ENCODE measurements at places on chromosomes 1 and 21. TPM values are rescaled to one million over a fixed set of nuclear protein-coding genes. Genes with fewer than 3 reads are reported as not detected.

- H3K4me3 ChIP-seq = no peak overlapping the region
- H3K27ac ChIP-seq = no peak overlapping the region
- peaks cover 2% of the 10 kb centered on the region for H3K27me3 ChIP-seq
- peaks cover 1% of the 10 kb centered on the region for H3K4me1 ChIP-seq
- DNase-seq = peak; percentile 72
Observed at GRCh38 chr21:45392573-45392971, 12.4 kb upstream of the COL18A1 start.

DNA sequence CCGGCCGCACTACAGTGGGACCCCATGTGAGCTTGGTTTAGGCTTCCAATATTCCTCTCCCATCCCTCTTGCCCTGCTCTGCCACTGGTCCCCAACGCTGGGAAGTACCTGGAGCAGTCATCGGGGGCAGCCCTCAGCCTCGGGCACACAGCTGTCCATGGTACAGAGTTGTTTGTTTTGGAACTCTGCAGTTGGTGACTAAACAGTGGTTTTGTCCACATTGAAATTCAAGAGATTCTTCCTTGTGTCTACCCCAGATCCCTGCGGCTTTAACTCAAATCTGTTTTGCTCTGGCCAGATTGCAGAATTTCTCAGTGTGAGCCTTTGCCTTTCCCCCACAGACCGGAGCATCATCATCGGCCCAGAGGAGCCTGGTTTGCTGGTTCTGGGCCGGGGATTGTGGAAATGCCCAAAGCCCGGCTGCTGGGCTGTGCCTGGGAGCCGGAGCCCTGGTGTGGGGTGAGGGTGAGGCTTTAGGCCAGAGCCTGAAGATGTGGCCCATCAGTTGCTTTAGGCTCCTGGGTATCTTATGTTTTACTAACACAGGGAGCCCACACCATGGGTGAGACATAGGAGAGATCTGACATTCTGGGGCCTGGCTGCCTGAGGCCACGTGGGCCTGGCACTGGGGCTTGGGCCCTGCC, 93.2 kb downstream of the ARHGEF10L start:
- H3K27ac ChIP-seq = peak overlapping the region; percentile 92
- H3K4me1 ChIP-seq = peaks cover 63% of the 10 kb centered on the region
- no peak overlapping the region for H3K4me3 ChIP-seq
- DNase-seq = no peak
- peaks cover 32% of the 10 kb centered on the region for H3K36me3 ChIP-seq
- no peaks in the 10 kb centered on the region for H3K27me3 ChIP-seq

DNA sequence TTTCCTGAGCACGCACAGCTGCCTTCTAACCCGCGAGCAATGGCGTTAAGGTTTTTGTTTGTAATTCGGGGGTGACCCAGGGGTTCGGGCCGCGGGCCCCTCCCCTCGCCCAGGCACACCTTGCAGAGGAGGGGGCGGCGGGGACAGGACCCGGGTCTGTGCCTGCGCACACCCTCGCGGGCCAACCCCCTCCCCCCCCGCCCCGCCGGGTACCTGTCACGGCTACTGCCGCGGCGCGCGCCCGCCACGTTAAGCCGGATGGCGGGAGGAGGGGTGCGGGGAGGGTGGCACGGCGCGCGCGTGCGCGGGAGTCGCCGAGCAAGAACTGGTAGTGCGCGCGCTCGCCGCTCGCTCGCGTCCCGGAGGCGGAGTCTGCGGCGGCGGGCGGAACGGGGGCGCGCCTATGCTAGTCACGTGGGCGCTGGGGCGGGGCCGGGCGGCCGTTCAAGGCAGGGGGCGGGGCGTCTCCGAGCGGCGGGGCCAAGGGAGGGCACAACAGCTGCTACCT, at the start of gene TPTE:
TSS of gene TPTE (plus strand) at position 493 of the 508 bp plus-strand sequence. CDS start 17,141 bp downstream, outside the sequence.
- H3K4me3 ChIP-seq = no peak within 1 kb of the TSS
- H3K27ac ChIP-seq = no peak within 1 kb of the TSS
- no peaks in the 10 kb centered on the region for H3K4me1 ChIP-seq
- no peaks in the 10 kb centered on the region for H3K27me3 ChIP-seq
- DNase-seq = no peak

DNA sequence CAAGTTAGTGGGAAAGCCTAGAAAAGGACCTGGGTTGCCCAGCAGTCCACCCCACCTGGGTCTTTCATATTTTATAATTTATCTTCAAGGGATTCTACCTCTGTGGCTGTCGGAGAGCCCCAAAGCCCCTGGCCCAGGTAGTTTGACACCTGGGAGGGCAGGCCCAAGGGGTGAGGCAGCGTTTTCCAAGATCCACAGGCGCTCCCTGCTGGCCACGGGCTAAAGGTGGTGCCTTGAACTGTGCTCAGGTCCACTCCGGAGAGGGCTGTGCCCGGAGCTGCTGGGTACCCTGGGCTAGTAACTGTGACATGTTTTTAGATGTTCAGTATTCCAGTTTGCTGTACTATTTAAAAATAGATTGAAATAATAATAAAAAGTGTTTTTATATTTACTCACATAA, 37.2 kb upstream of the CRNN start:
- H3K27ac ChIP-seq = no peak overlapping the region
- H3K27me3 ChIP-seq = no peaks in the 10 kb centered on the region
- H3K4me1 ChIP-seq = no peaks in the 10 kb centered on the region
- no peaks in the 10 kb centered on the region for H3K36me3 ChIP-seq
- no peak for DNase-seq

DNA sequence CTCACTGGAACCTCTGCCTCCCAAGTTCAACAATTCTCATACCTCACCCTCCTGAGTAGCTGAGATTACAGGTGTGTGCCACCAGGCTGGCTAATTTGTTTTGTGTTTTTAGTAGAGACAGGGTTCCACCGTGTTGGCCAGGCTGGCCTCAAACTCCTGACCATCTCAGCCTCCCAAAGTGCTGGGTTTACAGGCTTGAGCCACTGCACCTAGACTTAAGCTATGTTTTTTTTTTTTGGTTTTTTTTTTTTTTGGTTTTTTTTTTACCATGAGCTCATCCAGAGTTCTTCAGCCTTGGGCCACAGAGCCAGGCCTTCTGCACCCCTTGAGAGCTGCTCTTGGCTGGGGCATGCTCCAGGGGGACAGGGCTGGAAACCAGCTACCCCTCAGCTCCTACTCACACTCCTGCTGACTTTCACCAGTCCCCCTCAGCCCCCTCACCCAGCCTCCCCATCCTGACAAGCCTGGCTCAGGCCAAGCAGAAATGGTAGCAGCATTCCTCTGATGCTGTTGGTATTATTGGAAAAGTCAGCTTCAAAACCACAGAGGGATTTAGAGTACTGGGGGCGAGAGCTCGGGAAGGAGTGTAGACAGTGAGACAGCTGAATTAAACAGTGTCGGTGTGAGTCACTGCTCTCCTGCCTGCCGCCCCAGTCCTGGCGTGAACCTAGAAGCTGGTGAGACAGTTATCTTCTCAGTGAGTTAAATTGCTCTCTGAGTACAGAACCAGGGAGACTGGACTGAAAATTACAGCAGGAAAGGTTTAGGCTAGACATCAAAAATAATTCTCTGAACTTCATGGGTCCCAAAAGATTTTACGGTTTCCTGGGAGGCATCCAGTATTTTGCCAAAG, 63.7 kb downstream of the NAV1 start:
- DNase-seq = no peak
- peak overlapping the region; percentile 98 for H3K27ac ChIP-seq
- no peaks in the 10 kb centered on the region for H3K27me3 ChIP-seq
- peaks cover 79% of the 10 kb centered on the region for H3K4me1 ChIP-seq
- peaks cover 2% of the 10 kb centered on the region for H3K36me3 ChIP-seq
- H3K4me3 ChIP-seq = peak overlapping the region; percentile 18

NES gene
- 6.0 TPM for total RNA-seq

DNA sequence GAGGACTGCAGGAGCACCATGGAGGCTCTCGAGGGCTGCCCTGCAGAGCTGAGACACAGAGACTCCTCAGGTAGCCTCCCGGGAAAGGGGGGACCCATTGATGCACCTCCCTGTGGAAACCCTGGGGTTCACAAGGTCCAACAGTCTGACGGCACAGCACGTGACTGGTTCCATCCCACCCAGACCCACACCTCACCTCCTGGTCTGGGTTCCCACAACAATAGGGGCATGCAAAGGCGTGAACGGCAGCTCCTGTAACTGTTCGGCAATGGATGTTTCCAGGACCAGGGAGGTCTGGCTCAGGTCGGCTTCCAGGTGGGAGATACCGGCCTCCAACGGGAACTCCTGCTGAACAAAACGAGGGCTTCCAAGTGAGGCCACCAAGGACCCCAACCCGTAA, 86.8 kb downstream of the NPHP4 start:
- no peak for DNase-seq
- no peak overlapping the region for H3K4me3 ChIP-seq
- H3K4me1 ChIP-seq = no peaks in the 10 kb centered on the region

Data from chondrocyte (in vitro differentiated cells).